ENCODE measurements at places on chromosomes 2 and 18.

DNA sequence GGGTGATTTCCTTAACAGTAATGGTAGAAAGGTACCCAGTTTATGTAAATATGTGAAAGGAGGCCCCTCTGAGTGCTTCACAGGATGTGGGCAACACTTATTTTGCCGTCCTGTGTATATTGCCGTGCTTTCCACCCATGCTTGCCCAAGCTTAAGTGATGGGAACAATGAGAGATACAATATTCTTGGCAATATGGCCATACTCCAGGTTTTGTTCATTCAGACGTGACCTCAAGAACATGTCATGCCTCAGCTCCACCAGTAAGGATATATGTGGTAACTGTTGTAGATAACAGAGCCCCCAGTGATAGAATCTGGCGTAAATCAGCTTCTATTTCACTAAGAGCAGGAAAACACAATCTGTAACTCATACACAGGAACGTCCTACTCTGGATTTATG, 318.7 kb downstream of the PTPRM start:
- no peak for DNase-seq

GRCh38 chr2:42194428-42194827, 25.3 kb downstream of the EML4 start:
- DNase-seq = no peak

DNA sequence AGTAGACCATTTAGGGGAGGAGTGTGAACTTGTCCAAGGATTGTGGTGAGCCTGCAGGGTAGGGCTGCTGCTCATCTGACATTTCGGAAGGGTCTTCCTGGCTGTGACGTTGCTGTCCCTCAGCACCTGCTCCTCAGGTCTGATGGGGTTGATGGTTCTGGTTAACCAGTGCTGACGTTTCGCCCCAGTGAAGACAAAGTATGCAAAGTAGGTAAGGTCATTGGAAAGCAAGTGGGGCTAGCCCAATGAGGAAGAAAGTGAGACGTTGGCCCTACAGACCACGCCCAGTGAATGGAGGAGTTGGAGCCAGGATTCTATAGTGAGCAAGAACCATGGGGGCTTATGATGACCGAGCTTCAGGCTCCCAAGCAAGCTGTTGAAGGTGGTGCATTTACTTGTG, 33.4 kb upstream of the ZNF396 start:
- no peak for DNase-seq

GRCh38 chr2:197216361-197216979, 94.1 kb downstream of the ANKRD44 start:
- DNase-seq = no peak

GRCh38 chr2:213150315-213151097, 906 bp downstream of the IKZF2 start:
- DNase-seq = no peak

DNA sequence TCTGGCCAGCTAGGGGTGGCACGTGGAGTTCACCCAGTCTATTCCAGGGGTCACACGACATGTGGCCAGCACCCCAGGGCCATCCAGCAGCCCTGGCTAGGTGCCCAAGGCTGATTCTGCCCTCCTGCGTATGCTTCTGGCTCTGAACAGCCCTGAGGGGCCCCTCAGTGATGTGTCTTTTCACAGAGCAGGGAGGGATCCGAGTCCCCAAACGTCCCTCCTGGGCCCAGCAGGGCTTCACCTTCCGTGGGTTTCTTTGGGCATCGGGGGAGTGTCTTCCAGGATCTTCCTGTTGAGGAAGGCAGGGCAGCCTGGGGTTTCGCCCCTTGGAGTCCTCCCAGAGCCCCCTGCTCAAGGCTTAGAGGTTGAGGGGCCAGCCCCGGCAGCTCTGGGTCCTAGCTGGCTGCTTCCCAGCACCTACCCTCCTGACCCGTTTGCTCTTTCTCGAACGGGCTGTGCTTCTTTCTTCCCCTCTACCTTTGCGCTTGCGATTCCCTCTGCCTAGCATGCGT, 165.9 kb downstream of the DYSF start:
- DNase-seq = no peak

- peak; percentile 7 for DNase-seq
Measured at GRCh38 chr2:231615058-231615671, 22.5 kb downstream of the TEX44 start.

GRCh38 chr18:24633121-24633520, 172.7 kb downstream of the HRH4 start:
- peak; percentile 41 for DNase-seq

DNA sequence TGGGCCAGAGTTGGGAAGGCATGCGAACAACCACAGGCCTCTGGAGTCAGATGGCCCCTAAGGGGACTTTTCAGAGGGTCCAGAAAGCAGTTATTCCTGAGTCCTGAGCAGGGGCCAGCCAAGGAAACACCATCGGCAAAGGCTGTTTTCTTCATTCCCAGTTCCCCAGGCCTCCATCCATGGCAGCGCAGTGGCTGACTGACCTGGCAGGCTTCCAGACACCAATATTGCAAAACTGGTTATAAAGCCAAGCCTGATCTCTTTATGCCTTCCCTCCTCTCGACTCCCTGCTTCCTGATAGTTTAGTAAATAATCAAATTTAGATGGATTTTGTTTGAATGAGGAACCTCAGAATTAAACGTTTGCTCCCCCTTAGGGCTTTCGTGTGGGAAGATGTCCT, 133.4 kb upstream of the ITGA6 start:
- no peak for DNase-seq

- DNase-seq = no peak
Measured at GRCh38 chr2:11154016-11154922, 998 bp upstream of the SLC66A3 start.

- DNase-seq = no peak
Measured at GRCh38 chr2:143786026-143786765, 657.0 kb downstream of the ARHGAP15 start.

DNA sequence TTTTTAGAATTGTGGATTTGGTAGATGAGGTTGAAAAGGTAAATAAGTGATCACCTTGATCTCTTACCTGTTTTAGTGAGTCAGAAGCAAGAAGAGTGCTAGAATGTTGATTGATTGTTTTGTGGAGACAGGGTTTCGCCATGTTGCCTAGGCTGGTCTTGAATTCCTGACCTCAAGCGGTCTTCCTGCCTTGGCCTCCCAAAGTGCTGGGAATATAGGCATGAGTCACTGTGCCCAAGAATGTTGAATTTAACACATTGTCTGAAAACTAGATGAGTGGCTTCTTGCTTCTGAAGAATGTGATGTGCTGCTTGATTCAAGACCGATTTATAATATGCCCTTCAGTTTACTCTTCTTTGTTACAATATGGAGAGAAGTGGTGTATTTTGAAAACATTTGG, 121.3 kb downstream of the FMNL2 start:
- no peak for DNase-seq

DNA sequence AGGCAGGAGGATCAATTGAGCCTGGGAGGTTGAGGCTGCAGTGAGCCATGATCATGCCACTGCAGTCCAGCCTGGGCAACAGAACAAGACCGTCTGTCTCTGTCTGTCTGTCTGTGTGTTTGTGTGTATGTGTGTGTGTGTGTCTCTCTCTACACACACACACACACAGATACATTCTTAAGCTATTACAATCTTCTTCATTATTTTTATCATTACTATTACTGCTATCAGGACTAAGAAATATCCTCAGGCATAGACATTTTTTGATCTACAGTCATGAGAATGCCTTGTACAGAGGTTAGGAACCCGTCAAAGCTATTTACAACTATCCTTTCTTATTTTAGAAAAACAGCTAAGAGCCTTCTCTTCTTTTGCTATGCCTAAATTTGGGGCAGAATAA, 207.4 kb downstream of the NEDD4L start:
- no peak for DNase-seq

- DNase-seq = no peak
Measured at GRCh38 chr2:82780050-82780449, 1679.0 kb downstream of the SUCLG1 start.

- no peak for DNase-seq
Measured at GRCh38 chr2:171334946-171335345, 98.8 kb downstream of the METTL8 start.

GRCh38 chr2:46943881-46944798, 28.5 kb upstream of the MCFD2 start:
- no peak for DNase-seq

- no peak for DNase-seq
Measured at GRCh38 chr2:152466041-152466440, 131.1 kb downstream of the FMNL2 start.

GRCh38 chr2:27082773-27083409, 3.7 kb upstream of the KHK start:
- no peak for DNase-seq

DNA sequence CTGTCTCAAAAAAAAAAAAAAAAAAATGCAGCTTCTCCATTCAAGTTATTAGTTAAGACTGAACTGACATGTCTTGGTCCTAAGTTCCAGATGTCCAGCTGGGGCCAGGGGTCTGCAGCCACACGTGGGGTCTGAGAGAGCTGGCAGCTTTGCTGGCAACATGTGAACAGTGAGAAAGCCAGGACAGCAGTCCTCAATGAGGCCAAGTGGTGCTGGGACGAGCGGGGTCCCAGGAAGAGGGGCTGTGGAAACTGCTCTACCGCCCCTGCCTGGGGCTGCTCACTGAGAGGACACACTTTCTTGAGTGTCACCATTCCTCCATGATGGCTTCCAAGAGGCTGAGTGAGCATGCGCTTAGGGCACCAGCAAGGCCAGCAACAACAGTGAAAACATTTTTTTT, 100.7 kb upstream of the TAF1B start:
- no peak for DNase-seq

DNA sequence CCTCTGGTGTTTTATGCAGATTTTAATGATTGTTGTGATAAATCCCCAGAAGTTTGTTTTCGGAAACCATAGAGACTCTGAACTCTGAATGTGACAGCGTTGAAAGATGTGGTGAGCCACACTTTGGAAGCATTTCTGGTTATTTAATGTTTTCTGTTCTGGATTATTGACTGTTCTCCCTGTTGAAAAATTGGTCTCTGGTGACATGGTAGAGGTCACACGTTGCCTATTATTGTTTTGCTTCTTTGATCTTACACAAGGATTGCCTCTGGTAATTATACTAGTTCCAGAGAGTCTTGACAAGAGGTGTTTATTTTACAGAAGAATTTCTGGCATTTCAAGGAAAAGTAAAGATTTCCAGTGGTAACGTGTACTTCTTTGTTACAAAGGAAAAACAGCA, 127.1 kb downstream of the GREB1L start:
- no peak for DNase-seq

DNA sequence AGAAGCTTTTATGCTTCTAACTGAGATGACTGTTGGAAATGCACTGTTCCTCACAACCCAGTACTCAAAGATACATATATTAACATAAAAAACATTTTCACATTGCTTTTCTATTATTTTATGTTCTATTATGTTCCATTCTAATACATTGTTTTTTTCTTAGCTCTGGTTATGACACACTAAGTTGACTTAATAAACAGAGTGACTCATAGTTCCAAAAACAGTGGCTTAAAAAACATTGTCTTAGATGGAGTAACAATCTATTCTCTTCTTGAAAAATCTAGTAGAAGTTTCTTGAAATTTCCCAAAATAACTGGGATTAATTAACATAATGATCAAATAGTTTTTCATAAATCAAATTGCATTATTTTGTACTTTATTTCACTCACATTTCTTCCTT, 328.2 kb upstream of the LRATD1 start:
- DNase-seq = no peak

DNA sequence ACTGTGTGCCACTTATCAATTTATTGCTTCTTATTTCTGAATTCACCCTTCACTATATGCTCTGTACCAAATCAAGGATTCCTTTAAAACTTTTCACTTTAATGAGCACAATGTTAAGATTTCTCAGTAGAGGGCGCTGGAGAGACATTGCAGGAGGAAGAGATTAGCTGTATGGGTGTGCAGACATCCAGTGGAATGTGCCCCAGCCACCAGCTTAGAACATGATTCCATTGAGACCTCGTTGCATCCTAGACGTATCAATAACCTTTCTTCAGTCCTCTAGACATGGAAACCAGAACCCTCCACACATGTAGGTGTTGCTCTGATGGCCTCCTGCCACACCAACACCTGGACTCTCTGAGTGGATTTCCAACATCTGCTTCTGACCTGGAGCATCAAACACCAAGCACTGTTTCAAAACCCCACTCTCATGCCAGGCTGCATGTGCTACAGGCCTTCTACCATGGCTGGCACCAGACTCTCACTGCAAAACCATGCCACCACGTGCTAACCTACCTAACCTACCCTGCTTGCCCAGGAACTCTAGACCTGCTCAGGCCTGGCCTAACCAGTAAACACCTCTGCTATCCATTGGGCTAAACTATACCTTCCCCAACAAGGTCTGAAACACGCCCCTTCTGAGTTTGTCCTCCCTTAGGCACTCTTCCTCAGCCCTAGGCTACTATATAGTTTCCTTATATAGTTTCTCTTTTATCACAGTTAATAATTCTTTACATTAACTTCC, 633.2 kb upstream of the PKDCC start:
- DNase-seq = no peak

DNA sequence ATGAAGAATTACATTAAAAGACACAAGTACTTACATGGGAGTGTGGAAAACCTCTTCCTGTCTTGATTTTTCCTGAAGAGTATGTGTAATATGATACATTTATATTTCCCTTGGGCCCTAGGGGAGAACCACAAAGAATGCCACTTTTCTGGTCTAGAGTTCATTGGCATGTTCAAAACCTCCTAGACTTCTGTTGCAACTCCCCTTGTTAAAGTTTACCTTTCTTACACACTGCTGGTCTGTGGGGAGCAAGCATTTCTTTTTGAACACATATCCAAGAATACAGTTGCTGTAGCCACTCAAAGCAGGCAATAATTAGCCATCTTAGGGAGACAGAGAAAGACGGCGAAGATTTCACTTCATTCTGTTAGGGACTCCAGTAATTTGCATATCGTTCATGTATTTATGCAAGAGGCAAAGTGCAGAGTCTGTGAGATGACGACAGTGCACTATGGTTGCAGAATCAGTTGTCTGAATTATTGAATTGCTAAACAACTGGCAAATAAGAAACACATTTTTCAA, 103.5 kb downstream of the NOL4 start:
- DNase-seq = no peak

- DNase-seq = no peak
Measured at GRCh38 chr2:8478471-8478793, 203.4 kb upstream of the ID2 start.

- DNase-seq = no peak
Measured at GRCh38 chr2:232013701-232014353, 52.3 kb downstream of the DIS3L2 start.

GRCh38 chr18:11902522-11903292, 5.4 kb downstream of the MPPE1 start:
- DNase-seq = no peak

DNA sequence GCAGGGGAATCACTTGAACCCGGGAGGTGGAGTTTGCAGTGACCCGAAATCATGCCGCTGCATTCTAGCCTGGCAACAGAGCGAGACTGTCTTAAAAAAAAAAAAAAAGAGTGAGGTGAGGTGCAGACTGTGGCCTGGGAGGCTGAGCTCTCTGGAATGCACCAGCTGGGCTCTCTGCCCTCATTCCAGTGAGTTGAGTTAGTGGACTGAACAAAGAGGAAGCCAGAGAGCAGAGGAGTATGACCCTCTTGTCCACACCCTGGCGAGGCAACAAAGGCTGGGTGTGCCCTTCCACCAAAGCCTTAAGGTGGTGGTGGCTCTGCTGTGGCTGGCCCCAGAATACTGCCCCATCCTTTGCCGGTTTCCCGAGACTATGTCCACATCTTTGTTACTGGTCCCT, 71.3 kb upstream of the ACKR3 start:
- DNase-seq = no peak

GRCh38 chr2:160006475-160006874, 55.9 kb downstream of the PLA2R1 start:
- DNase-seq = no peak

Measured in cerebellar nuclear complex (tissue), 1 donor.